ENCODE measurements at places on chromosomes 7 and 10.

DNA sequence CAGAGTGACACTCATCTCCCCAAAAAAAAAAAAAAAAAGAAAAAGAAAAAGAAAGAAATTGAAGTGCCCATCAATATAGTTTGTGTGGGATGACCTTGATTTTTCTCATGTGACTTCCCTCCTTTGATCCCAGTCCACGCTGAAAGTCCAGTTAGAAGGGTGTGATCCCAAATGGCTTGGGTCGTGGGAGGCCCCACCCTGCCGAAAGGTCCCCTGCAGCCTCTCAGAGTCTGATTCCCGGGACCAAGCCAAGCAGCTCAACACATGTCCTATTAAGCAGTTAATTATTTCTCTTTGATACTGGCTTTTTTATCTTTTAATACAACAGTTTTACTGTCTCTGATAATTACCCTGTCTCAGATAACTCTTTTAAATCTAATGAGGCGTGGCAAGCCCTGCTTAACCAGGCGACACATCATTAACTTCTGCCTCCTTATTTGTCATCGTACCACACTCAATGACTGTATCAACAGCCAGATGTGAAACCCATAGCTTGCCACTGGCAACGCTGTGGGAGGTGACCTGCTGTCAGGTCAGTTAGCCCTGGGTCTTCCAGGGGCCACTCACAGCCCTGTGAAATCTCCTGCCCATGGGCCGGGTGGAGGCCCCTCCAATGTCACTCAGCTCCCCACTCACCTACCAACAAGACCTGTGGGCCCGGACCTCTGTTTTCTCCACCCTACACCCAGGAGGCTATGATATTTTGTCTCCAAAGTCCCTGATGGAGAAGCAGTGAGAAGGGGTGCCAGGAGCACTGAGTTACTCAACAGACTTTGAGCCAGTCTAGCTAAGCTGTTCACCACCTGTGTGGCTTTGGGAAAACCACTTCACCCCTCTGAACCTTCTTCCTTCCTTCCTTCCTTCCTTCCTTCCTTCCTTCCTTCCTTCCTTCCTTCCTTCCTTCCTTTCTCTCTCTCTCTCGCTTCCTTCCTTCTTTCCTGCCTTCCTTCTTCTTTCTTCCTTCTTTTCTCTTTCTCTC lies 110.0 kb upstream of the SFMBT2 start:
- DNase-seq = peak; percentile 1

GRCh38 chr10:48457949-48458661 lies 146.8 kb downstream of the ARHGAP22 start:
- no peak for DNase-seq

- DNase-seq = peak; percentile 40
Measured at GRCh38 chr10:96720422-96721206, at the start of gene PIK3AP1. PIK3AP1 (minus strand) TSS chr10:96720514; CDS start chr10:96720394, 120 bp downstream.

GRCh38 chr7:73967832-73968290 lies 60.1 kb upstream of the ELN start:
- DNase-seq = no peak

DNA sequence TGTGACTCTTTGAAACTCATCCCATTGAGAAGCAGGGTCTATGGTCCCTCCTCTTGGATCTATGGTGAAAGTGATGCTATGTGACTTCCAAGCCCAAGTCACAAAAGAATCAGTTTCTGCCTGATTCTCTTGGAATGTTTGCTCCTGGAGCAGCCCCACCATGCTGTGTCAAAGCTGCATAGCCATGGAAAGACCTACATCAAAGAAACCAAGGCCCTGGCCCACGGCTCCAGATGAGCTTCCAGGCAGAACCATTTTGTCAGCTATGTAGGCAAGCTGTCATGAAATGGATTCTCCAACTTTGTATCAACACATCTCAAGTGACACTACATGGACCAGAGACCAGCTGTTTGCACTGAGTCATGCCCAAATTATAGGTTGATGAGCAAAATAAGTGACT lies 77.0 kb downstream of the AASS start:
- DNase-seq = no peak

GRCh38 chr10:126422567-126422966 lies 34.3 kb upstream of the ADAM12 start:
- DNase-seq = no peak

DNA sequence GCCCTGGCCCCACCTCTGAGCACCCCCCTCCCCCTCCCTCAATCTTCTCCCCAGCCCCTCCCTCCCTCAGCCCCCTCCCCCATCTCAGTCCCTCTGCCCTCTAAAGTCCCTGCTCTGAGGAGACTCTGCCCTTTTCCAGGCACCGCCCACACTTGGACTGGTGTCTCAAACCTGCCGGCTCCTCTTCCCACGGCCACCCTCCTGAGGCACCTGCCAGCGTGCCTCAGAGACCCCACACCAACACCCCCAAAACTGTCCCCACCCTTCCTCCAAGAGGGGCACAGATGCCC lies 34.6 kb upstream of the HSPB1 start:
- DNase-seq = no peak

DNA sequence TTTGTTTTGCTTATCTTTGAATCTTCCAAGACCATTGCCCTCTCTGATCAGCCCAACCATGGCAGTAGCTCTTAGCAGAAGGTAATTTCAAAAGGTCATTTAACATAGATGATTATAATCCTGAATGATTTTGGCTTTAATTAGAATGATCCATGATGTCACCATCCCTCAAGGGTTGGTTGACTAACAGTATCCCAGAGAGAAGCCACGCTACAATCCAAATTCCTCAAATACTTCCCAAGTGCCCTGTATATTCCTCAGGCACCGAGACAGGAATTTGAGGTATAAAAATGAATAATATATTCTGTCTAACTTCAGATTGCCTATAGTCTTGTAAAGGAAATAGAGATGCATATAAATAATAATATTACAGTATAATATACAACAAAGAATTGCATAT lies 42.1 kb upstream of the TMEM196 start:
- DNase-seq = no peak

- no peak for DNase-seq
Measured at GRCh38 chr10:31896968-31897384, 31.7 kb downstream of the ARHGAP12 start.

- DNase-seq = no peak
Measured at GRCh38 chr10:71873582-71874211, 22.6 kb upstream of the PSAP start.

DNA sequence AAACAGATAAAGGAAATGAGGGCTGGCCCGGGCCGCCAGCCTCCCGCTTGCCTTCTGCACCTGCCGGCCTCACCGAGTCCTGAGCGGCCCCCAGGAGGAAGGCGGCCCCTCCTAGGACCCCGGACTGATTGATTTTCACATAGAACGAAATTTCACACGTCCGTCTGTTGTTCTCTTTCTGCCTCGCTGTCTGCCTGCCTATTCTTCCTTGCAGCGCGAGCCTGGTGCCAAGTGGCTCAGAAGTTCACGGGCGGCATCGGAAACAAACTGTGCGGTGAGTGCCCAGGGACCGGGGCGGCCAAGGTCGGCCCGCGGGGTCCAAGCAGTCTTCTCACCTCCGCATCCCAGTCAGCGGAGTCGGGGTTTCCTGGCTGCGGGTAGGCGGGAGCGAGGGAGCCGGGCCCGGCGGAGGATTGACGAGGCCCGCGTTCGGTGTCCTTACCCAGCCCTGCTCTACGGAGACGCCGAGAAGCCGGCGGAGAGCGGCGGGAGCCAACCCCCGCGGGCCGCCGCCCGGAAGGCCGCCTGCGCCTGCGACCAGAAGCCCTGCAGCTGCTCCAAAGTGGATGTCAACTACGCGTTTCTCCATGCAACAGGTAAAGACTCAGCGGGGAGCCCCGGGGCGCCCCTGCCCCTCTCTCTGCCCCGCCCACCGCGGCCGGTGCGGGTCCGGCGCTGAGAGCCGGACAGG lies 967 bp downstream of the GAD2 start:
- peak; percentile 60 for DNase-seq

DNA sequence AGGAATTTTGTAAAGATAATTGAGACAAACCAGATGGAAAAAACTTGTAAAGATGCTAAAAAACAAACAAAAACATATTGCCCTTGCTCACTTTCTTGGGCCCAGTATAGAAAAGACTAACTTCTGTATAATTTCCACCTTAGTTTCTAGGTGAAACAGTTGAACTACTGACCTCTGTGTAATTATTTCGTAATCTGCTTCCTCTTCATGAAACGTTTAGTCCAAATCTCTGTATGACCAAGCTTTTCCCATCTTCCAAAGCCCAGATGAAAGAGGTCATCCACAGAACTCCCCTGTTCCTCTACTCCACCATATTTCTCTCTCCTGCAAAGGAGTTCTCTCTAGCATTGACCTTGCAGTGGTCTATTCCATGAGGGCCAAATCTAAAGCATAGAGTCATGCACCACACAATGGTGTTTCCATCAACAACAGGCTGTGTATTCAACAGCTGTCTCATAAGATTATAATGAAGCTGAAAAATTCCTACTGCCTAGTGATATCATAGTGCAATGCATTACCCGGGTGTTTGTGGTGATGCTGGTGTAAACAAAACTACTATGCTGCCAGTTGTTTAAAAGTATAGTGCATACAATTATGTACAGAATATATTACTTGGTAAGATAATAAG lies 647.6 kb downstream of the TNS3 start:
- no peak for DNase-seq

DNA sequence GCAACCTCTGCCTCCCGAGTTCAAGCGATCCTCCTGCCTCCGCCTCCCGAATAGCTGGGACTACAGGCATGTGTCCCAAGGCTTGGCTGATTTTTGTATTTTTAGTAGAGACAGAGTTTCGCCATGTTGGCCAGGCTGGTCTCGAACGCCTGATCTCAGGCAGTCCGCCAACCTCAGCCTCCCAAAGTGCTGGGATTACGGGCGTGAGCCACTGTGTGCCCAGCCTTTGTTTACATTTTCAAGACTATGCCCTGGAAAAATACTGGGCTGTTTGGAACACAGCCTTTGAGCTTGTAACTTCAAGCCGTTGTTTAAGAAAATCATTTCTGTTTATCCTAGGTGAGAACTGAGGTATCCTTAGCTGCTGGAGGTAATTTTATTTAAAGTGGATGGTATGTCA lies 1.9 kb downstream of the ZKSCAN1 start:
- DNase-seq = no peak

- no peak for DNase-seq
Measured at GRCh38 chr10:105017691-105018090, 376.6 kb downstream of the SORCS3 start.

DNA sequence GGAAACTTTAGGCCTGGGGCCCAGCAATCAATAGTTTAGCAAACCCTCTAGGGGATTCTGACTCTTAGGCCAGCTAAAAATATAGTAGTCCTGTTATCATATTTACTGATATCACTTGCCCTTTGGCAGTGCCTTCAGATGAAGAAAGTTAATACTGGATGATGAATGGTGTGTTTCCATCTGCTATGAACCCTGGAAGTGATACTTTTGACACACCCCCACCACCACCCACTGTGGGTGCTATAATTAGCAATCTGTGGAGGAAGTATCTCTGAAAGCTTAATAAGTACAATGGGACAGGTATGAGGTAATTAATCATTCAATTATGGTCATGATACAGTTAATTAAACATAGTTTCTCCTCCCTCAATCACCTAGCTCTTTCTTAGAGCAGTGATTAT lies 90.4 kb upstream of the LRRTM3 start:
- DNase-seq = no peak

- DNase-seq = no peak
Measured at GRCh38 chr7:64946772-64947171, 43.7 kb downstream of the ZNF273 start.

- DNase-seq = no peak
Measured at GRCh38 chr10:21687266-21688008, 153.4 kb downstream of the MLLT10 start.

DNA sequence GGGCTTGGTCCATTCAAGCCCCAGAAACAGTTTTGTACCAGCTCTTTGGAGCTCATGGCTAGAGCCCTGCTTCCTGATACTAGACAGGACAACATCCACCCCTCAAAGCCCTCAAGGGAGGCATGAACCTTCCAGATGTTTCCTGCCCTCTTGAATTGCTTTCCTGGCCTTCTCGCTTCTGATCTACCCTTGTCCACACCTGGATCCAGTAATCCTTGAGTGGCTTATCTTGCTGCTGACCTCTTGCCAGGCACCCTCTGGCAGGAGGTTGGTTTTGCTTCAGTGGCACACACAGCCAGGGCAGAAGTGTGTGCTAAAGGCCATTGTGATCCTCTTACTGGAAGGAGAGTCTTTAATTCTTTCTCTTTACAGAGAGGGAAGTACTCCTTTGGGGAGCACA lies 495.8 kb downstream of the PLXNA4 start:
- no peak for DNase-seq

DNA sequence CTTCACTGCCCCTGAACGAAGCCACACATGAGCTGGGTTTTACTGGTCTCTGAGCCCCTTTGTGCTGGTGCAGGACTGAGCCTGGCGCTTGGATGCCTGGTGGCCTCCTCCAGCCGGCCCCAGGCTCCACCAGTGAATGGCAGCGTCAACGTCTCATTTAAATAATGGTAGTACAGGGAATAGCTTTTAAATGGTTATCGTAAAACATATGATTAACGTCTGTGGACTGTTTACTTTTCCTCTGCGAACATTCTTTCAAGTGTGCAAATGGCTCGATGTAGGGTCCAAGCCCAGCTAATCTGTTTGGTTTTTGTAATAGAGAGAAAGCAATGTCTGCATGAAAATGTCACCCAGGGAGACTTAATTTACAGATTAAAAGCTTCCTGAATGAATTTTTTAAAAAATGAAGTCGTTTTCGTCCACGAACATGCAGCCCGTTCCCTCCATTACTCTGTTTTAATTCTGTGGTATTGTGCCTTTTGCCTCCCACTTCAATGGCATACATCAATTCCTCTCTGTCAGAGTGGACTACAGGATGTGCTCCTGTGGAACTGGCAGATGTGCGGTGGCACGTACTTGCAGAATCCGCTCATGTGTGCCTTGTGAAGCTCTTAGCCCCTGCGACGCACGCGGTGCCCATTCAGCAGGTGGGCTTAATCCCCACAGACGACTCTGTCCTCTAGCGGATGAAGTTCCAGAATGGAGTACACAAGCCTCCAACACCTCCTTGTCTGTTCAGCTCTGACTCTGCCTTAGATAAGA lies 192.7 kb downstream of the TCF7L2 start:
- no peak for DNase-seq

DNA sequence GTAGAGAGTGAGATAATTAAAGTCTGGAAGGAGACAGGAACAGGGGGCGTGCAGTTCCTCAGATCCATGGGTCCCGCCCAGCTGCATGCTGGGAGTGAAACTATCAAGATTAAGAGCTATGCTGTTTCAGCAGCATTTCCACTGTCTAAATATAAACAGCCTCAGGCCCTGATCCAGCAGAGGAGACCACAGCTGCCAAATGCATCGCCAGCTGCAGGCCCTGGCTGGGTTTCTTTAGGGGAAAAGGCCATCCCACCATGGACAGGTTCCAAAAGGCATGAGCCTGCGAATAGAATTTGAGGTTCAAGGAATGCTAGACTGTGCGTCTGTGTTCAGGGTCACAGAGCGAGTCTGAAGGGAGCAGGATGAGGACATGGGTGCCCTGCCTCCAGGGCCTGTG lies 411.4 kb downstream of the PAXIP1 start:
- DNase-seq = peak; percentile 89

DNA sequence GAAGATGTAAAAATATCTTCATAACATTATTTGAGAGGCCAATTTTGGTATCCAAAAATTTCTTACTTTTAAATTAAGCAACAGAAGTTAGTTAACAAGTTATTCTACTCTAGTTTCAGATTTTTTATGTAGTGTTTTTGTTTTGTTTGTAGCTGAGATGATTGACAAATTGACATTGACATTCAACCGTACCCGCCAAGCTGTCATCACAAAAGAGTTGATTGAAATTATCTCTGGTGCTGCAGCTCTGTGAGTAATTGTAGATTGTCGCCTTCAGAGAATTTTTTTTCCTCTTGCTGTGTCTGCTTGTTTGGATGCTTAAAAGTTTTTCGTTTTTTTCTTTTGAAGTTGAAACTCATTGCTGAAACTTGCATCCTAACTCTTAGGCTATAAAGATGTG lies 14.6 kb downstream of the ATP5F1C start:
- no peak for DNase-seq
